ENCODE measurements at places on chromosomes 11 and 22. TPM values are rescaled to one million over a fixed set of nuclear protein-coding genes. Genes with fewer than 3 reads are reported as not detected.

Gene CRACR2B
- total RNA-seq: 31.7 TPM

Gene TMEM191B
- not detected for total RNA-seq

Gene UPB1
- total RNA-seq: 2.4 TPM

Gene MS4A5
- not detected for total RNA-seq

Gene CDC42BPG
- 58.8 TPM for total RNA-seq

Gene SLC22A6
- not detected for total RNA-seq

Gene OR5B21
- not detected for total RNA-seq

Gene OSBP2
- total RNA-seq: 11.3 TPM

Gene OR8B3
- total RNA-seq: not detected

Gene ANGPTL5
- 2.3 TPM for total RNA-seq

Gene TMEM225
- not detected for total RNA-seq

Gene APOBEC3B
- total RNA-seq: 2.4 TPM

Gene CARD18
- 16.5 TPM for total RNA-seq

Gene OLFML1
- 5.3 TPM for total RNA-seq

Gene MGAT3
- total RNA-seq: 2.5 TPM

Gene ZFPL1
- total RNA-seq: 44.2 TPM

Gene MPEG1
- 2.3 TPM for total RNA-seq

Gene MAPK8IP1
- total RNA-seq: 4.8 TPM

Gene EHF
- 119 TPM for total RNA-seq

Gene APOBEC3A
- total RNA-seq: not detected

Measured in suprapubic skin (tissue), 4 donors.